ENCODE measurements at places on chromosomes 1 and 21.
A peak's percentile ranks its signal among the peaks of the same experiment; 100 is the strongest.

GRCh38 chr1:170791941-170792340 lies 128.0 kb downstream of the PRRX1 start:
- DNase-seq: no peak

DNA sequence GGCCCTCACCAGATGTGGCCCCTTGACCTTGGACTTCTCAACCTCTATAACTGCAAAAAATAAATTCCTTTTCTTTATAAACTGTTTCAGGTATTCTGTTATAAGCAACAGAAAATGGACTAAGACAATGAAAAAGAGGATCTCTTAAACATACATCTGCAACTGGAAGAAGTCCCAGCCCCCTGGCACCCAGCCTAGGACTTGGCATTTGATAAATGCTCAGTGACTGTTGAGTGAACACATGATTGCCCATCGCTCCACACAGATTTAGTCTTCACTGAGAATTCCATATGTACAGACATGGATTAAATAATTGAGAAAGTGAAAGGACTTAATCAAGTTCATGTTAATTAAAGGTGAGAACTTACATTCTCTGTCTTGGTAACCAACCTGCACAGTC lies 344.9 kb upstream of the RUNX1 start:
- DNase-seq: no peak

GRCh38 chr1:17645068-17645911 lies 105.8 kb downstream of the ARHGEF10L start:
- DNase-seq: no peak

GRCh38 chr1:102693345-102693744 lies 415.0 kb downstream of the COL11A1 start:
- DNase-seq: no peak

DNA sequence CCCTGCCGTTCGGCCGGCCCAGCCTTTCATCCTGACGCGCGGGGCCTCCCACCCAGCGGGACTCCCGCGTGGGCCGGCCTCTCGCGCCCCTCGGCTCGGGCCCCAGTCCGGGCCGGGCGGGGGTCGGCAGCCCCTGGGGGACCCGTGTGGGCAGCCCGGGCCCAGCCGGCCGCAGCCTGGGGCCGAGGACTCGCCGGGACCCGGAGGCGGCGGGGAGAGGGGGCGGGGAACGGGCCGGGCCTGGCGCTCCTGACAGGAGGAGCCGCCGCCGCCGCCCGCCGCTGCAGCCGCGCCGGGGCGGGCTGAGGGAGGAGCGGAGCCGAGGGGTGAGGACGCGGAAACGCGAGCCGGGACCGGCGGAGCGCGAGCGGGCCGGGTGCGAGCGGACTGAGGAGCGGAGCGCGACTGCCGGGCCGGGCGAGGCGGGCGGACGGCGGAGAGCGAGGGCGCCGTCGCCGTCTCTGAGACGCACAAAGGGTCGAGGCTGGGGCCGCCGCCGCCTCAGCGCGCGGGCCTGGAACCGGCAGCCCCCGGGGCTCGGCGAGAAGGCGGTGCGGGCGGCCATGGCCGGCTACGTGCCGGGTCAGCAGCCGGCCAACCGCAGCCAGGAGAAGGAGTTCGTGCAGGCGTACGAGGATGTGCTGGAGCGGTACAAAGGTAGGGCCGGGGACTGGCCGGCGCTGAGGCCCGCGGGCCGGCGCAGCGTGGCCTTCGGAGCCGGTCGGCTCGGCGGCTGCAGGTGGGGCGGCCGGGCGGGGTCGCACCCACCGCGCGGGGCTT lies 79.1 kb downstream of the NDUFS5 start:
- DNase-seq: peak; percentile 66

Measured in activated T-helper 1 cell treated with anti-CD3 and anti-CD28 coated beads, Interleukin-12 subunit alpha, Interleukin-12 subunit beta, Interleukin-2, Interleukin-4 antibody, amounts not matched to agents 30 ng/mL and 10 ng/mL and 1 ng/mL, durations not matched to agents 14 hours and 24 hours and 36 hours (primary cell).